ENCODE measurements at places on chromosomes 11 and 22.

- no peak for DNase-seq
Measured at GRCh38 chr11:20337526-20338154, 25.9 kb upstream of the HTATIP2 start.

- DNase-seq: no peak
Measured at GRCh38 chr11:16505481-16505880, 149.1 kb upstream of the SOX6 start.

DNA sequence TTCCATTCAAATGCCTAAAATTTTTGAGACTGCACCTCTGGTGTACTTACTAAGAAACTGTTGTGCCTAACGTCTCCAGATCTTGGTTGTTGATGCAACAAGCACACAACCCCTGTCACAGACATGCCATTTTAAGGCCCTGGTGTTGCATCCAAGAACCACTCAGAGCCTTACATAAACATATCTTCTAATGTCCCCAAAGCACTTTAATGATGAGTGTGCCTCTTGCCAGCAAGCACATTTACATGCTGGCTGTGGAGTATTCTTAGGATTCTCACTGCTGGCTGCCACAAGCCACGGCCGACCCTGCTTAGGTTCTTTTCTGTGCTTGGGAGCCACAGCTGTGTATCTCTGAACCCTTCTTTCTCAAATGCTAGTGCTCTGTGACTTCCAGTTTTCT, 201.4 kb downstream of the ADAMTS15 start:
- DNase-seq: no peak

DNA sequence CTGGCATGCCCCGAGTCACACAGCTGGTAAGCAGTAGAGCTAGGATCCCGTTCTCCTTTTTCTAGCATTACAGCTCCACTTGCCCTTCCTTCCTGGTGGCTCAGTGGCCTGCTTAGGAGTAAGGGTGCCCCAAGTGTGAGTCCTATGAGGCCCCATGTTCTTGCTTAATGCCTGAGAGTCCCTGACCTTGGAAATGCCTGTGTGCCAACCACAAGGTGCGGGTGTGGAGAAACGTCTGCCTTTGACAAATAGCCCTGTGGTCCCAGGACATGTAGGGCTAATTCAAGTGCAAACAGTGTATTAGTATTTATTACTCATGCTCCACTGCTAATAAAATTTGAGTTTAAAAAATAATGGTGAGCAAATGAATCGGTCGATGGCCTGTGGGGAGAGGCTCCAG, 18.4 kb downstream of the GRIK4 start:
- DNase-seq: no peak
